ENCODE measurements at places on chromosomes 3 and 15. TPM values are rescaled to one million over a fixed set of nuclear protein-coding genes. Genes with fewer than 3 reads are reported as not detected.

DNA sequence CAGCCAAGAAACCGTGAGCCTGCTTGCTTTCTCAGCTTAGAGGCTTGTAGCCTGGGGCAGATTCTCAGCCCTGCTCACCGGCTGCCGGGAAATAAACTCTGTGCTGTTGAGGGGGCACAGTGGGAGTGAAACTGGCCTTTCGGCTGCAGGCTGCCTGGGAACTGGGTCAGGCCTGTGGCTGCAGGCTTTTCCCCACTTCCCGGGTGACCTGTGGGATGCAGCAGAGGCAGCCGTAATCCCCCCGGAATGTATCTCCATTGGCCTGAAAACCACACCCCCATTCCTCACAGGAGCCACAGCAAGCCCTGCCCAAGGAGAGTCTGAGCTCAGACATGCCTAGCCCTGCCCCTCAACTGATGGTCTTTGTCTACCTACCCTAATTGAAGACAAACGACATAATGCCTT lies 110.9 kb downstream of the STXBP5L start:
- no peak for DNase-seq

GRCh38 chr3:141789281-141789680 lies 26.1 kb downstream of the GRK7 start:
- no peak for DNase-seq

DNA sequence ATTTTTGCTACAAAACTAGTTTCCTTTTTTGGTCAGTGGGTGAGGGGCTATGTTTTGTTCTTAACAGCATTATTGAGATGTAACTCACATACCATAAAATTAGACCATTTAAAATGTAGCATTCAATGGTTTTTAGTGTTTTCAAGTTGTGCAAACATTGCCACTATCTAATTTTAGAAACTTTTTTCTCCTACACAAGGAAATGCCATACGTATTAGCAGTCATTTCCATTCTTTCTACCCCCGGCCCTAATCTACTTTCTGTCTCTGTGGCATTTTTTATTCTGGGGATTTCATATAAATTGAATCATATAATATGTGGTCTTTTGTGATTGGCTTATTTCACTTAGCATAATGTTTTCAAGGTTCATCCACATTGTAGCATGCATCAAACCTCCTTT lies 55.0 kb upstream of the TIPARP start:
- no peak for DNase-seq

The RGMA gene
- 16.9 TPM for total RNA-seq

GRCh38 chr3:195209083-195209846 lies 61.7 kb downstream of the XXYLT1 start:
- DNase-seq = no peak

GRCh38 chr3:94184781-94185180 lies 121.9 kb downstream of the NSUN3 start:
- no peak for DNase-seq

- DNase-seq = no peak
These were observed 196.1 kb downstream of the RYR3 start for GRCh38 chr15:33506781-33507296.

DNA sequence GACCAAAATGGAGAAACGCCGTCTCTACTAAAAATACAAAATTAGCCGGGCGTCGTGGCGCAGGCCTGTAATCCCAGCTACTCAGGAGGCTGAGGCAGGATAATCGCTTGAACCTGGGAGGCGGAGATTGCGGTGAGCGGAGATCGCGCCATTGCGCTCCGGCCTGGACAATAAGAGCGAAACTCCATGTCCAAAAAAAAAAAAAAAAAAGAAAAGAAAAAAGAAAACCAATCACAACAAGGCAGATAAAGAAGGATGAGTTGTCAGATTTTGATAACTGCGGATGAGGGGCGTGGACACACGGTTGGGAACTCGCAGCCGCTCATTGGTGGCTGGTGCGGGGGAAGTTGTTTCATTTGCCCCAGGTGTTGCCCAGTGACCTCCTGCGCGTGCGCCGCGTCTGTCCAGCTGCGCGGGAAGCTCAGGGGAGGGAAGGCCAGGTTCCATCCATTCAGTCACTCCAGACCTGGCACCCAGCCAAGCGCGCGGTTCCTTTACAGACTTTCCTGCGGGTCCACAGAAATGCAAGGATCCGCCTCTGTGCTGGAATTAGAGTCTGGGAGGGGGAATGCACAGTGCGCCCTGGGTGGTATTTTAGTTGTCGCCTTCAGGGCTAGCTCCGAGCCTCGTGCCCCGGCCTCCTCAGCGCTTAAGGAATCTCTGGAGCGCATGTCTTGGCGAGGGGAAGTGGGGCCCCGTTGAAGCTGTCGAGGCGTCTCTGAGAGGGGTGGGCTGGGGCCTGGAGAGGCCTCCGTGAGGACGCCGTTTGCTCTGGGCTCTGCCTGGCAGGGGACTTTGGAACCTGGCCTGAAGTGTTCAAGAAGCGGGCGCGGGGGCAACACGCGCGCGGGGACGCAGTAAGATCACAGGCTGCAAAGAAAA lies 708 bp upstream of the GCHFR start:
- peak; percentile 56 for DNase-seq

- peak; percentile 45 for DNase-seq
These were observed 90.1 kb downstream of the VGLL4 start for GRCh38 chr3:11553436-11554235.

DNA sequence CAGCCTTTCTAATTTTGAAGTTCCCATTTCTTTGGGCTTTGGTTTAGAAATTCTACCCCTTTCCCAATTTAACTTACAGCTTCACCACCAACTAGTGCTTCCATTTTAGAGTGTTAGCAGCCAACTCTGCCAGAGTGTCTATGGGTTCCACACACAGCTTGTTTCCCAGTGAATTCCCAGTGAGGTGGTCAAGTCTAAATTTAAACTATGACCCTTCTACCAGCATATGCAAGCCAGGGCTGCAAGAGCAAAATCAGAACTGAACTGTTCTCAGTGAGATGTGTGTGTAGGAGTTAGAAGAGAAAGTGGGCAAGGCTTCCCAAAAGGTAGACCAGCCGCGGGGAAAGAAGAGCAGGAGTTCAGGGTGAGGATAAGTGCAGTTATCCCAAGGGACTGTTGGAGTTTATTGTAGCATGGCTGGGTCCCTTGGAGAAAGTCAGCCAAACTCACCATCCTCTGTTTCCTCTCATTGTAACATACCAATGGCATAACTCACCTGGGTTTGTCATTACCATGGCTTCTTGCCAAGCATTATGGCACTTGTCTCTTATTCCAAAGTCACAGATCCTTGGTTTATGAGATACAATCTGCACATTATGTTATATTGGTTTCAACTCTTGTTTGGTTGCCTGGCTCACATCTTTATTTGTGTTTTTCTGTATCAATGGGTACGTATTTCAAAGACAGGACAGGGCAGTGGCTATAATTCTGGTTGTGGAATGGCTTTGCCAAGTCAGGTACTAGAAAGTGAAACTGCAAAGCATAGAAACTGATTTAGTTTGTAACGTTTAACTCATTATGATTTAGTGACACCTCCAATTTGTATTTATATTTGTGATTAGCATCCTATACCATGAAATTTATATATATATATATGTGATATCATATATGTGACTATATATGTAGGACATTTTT lies 130.2 kb upstream of the UMPS start:
- DNase-seq = no peak

The CDHR4 gene
- not detected for total RNA-seq

DNA sequence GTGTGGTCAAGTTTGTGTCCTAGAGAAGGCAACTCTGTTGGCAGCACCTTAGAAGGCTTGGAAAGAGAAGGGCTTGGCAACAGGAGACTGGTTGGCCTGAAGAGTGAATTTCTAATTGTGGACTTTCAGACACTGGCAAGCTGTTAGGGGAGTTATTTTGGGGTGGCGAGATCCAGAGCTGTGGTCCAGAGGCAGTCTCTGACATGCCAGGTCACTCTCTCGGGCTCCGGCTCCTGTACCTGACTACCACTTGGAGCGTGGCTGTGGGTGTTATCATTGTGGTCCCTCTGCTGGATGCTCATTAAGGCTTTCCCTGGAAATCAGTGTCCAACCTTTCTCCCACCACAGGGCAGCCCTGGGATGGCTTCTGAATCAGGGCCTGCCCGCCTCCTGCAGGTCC lies 209.0 kb downstream of the SLCO3A1 start:
- DNase-seq = peak; percentile 49

- no peak for DNase-seq
These were observed 72.1 kb downstream of the OCA2 start for GRCh38 chr15:28026764-28027713.

The PLA2G4B gene
- total RNA-seq = 3.8 TPM

DNA sequence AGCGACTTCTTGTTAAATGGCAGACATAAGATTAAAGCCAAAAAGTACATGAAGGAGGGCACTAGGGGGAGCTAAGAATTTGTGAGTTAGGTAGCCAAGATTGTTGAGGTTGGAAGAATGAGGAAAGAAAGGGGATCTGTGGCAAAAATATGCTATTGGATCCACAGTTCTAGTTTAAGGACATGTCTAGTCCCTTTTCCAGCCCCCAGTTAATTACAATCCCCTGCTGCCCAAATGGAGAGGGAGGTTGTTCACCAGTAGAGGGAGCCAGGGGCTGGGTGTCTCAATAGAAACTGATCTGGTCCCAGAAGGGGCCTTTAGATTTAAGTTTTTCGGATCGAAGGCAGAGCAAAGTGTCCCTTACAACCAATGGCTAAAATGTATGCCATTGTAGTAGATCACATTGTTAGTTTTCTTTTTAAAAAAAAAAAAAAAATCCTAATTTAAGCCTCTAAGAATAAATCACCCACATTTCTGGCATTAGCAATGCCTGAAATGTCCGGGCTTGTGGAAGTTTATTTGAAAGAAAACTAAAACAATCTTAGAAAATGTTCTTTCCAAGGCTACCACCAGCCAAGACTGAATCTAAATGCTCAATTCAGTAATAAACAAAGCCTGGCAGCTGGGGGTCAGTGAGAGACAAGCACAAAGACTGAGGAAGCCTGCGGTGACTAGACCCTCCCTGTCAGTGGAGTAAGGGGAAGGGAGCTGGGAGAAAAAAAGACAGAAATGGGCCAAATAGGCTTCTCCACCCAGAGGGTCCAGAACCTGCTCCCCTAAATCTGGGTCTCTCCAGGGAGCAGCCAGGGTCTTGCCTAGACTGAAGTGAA lies 7.1 kb downstream of the COL8A1 start:
- no peak for DNase-seq

The TTLL13 gene
- total RNA-seq = 0.19 TPM

The SLC9A9 gene
- total RNA-seq = 4.9 TPM

DNA sequence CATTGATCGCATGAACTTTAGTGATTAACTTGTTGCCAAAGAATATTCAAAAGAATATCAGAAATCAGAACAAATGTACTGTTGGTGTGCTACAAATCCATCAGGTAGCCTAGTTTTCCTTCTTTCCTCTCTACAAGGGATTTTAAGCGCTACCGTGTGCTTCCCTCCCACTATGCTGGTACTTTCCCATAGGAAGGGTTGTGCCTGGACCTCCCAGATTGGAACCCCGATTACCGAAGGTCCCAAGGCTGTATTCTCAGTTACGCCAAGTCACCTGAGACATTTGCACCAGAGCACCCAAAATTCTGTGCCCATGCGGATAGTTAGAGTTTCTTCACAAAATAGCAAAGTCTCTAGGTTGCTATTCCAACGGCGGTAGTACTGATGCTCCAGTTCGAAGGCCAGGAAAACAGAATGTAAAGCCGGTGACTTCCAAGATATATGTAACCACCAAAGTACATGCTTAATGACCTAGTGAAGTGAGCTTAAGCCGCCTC lies 23.4 kb upstream of the GATM start:
- DNase-seq = no peak

The TM6SF1 gene
- total RNA-seq = 4.7 TPM

The TUSC7 gene
- not detected for total RNA-seq
